ENCODE measurements at places on chromosomes 7 and 10. TPM values are rescaled to one million over a fixed set of nuclear protein-coding genes. Genes with fewer than 3 reads are reported as not detected.

GRCh38 chr10:28139138-28139537 lies 140.3 kb upstream of the ODAD2 start:
- peaks cover 2% of the 10 kb centered on the region for H3K4me1 ChIP-seq
- DNase-seq, result no peak
- no peaks in the 10 kb centered on the region for H3K36me3 ChIP-seq
- H3K27ac ChIP-seq, result no peak overlapping the region

DNA sequence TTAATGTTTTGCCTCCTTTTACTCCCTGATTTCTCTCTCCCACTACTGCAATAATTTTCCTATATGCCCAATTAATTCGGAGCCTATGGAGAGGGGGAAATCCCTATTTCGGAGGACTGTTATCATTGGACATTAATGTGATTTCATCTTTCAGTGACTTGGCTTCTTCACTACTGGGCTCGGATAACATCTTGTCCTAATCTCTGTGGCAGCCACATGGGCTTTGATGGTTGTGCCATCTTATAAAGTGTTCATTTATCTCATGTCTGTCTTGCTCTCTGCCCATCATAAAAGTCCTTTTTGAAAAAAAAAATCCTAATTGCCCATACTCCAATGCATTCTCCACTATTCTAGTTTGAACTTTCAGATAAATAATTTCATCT lies 15.5 kb upstream of the FAM3C start:
- DNase-seq, result no peak
- no peaks in the 10 kb centered on the region for H3K4me1 ChIP-seq
- H3K4me3 ChIP-seq, result no peak overlapping the region
- no peak overlapping the region for H3K27ac ChIP-seq

GRCh38 chr10:90051053-90051452 lies 349.7 kb downstream of the KIF20B start:
- no peaks in the 10 kb centered on the region for H3K4me1 ChIP-seq
- no peak overlapping the region for H3K27ac ChIP-seq
- no peak overlapping the region for H3K4me3 ChIP-seq
- H3K36me3 ChIP-seq, result no peaks in the 10 kb centered on the region
- no peaks in the 10 kb centered on the region for H3K27me3 ChIP-seq
- no peak for DNase-seq

The GLRX3 gene
- 53.1 TPM for total RNA-seq

DNA sequence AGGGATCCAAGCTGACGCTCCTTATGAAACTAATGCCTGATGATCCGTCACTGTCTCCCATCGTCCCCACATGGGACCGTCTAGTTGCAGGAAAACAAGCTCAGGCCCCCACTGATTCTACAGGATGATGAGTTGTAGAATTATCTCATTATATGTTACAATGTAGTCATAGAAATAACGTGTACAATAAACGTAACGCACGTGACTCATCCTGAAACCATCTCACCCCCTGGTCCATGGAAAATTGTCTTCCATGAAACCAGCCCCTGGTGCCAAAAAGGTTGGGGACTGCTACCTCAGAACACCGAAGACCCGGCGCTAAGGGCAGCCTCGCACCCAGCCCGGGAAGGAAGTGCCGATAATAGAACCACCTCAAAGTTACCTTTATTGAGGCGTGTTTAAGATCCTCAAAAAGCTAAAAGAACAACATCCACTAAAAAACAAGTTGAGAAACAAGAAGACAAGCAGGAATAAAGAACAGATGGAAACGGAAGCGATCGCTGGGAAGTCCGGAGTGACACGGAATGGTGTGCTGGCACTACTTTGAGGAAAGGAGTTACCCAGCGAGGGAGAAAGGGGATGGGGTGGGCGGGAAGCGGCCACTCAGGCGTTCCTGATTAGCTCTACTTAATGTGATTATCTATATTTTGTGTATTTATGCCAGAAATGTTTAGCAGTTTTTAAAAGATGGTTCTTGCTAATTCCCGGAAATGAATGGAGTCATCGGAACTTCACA lies 50.1 kb upstream of the PRKAR1B start:
- no peak overlapping the region for H3K27ac ChIP-seq
- no peak overlapping the region for H3K4me3 ChIP-seq
- peaks cover 3% of the 10 kb centered on the region for H3K4me1 ChIP-seq

DNA sequence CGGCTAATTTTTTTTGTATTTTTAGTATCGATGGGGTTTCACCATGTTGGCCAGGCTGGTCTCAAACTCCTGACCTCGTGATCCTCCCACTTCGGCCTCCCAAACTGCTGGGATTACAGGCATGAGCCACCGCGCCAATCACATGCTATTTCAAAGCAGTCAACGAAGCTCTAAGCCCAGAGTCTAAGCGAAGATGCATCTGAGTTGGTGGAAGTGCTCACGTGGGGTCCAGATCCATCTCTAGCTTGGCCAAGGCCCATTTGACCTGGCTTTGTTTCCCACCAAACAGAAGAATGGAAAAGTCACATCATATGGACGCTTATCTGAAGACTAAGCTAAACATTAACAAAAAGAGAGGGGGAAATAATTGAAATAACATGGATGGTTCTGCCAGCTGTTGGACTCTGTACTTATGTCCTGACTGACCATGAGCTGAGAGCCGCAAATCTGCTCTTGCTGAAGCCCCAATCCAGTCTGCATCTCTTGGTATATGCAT lies 3.8 kb upstream of the GTF2I start:
- H3K36me3 ChIP-seq, result no peaks in the 10 kb centered on the region
- no peak overlapping the region for H3K27ac ChIP-seq
- DNase-seq, result no peak
- no peaks in the 10 kb centered on the region for H3K27me3 ChIP-seq
- peaks cover 11% of the 10 kb centered on the region for H3K4me1 ChIP-seq
- H3K4me3 ChIP-seq, result no peak overlapping the region

GRCh38 chr7:21948887-21949540 lies 3.3 kb upstream of the CDCA7L start:
- no peak overlapping the region for H3K4me3 ChIP-seq
- H3K4me1 ChIP-seq, result peaks cover 9% of the 10 kb centered on the region
- no peak for DNase-seq
- no peak overlapping the region for H3K27ac ChIP-seq
- no peaks in the 10 kb centered on the region for H3K27me3 ChIP-seq
